ENCODE measurements at places on chromosomes 7 and 10. TPM values are rescaled to one million over a fixed set of nuclear protein-coding genes. Genes with fewer than 3 reads are reported as not detected.

SPDYE11 gene
- not detected for total RNA-seq

RGS10 gene
- 12.4 TPM for total RNA-seq

TEX47 gene
- total RNA-seq: 1.8 TPM

GRCh38 chr10:4359003-4359402 is 467.0 kb upstream of the AKR1E2 start:
- DNase-seq: no peak

GRCh38 chr7:107045980-107046379 is 1.5 kb downstream of the PRKAR2B start:
- no peak for DNase-seq

- DNase-seq: no peak
These were observed 204.3 kb downstream of the MBL2 start for GRCh38 chr10:52568309-52568708.

- no peak for DNase-seq
These were observed 602.7 kb upstream of the FOXK1 start for GRCh38 chr7:4079366-4079765.

DNA sequence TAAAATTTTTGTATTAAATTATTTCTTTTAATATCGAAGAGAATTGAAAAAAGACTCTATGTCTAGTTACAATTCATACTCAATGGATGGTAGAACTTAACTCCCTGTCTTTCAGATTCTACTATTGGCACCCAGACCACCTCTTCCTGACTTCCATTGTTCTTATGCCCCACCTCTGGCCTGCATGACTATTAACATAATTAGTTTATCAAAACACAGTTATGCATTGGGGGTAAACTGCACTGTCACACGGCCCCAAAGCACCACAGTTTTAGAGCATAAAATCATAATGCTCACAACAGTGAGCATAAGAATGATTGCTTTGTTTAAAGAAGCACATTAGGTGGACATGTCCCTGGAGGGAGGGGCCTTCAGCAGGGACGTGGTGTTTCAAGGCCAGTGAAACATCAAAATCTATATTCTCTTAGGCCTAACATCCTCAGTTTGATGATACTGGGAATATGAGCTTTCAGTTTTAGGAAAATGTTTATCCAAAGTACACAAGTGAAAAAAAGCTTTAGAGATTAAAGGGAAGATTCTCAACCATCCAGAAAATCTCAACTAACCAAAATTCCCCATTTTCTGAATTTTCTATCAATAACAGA is 79.8 kb downstream of the NRP1 start:
- DNase-seq: no peak

GRCh38 chr10:36491926-36492325 is 633.5 kb upstream of the ANKRD30A start:
- DNase-seq: no peak

GRCh38 chr7:107744345-107744750 is 406 bp downstream of the CBLL1 start:
- no peak for DNase-seq

GRCh38 chr10:86199041-86199440 is 167.6 kb downstream of the GRID1 start:
- DNase-seq: no peak

DNA sequence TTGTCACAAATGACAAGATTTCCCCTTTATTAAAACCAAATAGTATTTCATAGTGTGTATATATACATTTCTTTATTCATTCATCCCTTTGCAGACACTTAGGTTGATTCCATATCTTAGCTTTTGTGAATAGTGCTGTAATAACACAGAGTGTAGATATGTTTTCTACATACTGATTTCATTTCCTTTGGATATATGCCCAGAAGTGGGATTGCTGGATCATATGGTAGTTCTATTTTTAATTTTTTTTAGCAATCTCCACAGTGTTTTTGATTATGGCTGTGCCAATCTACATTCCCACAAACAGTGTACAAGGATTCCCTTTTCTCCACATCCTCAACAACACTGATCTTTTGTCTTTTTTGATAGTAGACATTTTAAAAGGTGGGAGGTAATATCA is 46.4 kb downstream of the CSTF2T start:
- no peak for DNase-seq

All from prostate gland (tissue), 2 donors.